Left renal pelvis (tissue), 4 donors: ENCODE measurements at places on chromosomes 4 and X.
A peak's percentile ranks its signal among the peaks of the same experiment; 100 is the strongest.

DNA sequence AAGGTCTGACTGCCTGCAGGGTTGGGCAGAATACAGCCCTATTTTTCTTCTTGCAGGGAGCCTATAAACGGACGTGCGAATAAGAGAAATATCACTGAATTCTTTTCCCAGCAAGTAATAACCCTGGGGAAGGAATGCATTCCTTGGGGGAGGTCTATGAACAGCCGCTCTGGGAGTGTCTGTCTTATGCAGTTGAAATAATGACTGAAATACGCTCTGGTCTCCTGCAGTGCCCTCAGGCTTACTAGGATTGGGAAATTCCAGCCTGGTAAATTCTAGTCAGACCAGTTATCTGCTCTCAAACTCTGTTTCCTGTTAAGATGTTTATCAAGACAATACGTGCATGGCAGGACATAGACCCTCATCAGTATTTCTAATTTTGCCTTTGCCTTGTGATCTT lies 72.1 kb upstream of the FAM241A start:
- no peak for DNase-seq

- DNase-seq, result no peak
These were observed 99.2 kb upstream of the TENM3 start for GRCh38 chr4:182143822-182144625.

- DNase-seq, result peak; percentile 40
These were observed 222.3 kb upstream of the BOD1L1 start for GRCh38 chr4:13849778-13850177.

- DNase-seq, result no peak
These were observed 54.2 kb downstream of the MOSPD2 start for GRCh38 chrX:14927401-14927800.

DNA sequence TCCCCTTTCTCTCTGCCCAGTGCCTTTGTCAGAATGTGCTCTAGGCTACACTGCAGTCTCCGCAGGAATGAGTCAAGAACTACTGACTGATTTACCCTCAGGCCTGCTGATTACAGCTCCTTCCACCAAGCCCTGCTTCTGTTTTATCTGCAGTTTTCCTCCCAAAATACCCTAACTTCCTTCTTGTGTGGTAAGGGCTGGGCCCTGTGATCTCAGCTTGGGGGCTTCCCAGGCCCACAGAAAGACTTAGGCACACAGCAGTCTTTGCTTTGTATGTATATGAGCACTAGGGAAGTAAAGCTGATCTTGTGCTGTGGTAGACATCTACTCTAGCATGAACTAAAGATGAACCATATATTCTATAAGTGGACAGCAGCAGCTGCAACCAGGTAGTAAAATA lies 18.8 kb downstream of the PAK3 start:
- DNase-seq, result no peak

GRCh38 chr4:183304538-183304937 lies 15.5 kb downstream of the CLDN22 start:
- DNase-seq, result no peak

DNA sequence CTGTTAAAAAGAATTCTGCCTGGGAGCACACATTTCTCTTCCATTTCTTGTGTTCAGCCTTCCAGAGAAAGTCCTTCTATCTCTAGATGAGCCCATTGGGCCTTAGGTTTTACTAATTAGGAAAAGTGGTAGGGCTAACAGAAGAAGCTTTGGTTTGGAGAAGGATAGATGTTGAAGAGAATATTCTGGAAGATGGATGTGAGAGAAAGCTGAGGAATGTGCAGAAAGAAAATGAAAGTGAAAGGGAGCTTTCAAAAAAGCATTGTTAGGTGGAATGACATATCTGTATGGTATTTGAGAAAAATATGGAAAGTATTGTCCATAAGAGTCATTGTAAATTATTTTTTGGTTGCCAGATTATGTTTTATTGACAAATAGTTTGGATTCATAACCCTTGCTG lies 474.8 kb upstream of the SLIT2 start:
- no peak for DNase-seq

DNA sequence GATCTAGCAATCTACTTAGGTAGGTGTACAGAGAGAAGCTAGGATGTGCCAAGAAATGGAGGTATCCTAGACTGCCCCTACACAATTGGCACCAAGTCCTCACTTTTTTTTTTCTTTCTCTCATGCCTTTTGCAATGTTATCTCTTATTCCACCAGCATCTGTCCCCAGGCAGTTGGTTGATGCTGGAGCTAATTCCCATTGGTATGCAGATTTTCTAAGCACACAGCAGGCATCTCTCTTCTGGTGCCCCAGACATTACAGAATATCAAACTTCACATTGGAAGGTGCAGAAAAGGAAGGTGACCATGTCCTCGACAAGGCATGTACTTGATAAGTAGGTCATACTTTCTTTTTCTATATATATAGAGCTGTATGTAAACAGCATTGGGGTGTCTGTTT lies 21.6 kb downstream of the LUZP4 start:
- no peak for DNase-seq

DNA sequence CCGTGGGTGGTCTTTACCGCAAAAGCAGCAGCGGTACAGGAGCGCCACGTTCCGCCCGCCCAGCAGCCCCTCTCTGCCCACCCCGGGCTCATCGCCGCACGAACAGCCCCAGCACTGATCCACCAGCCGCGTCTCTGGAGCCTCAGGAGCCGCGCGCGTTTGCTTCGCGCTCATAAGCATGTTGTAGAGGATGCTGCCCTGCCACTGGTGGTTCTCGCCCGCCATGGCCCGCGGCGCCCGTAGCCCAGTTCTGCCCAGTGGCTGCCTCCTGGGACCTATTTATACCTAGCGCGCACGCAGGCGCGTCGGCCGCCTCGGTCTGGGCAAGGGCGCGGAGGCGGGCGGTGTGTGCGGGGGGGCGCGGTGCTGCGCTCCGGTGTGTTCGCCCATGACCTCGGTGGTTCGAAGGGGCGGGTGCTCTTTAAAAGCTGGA lies at the start of gene NR0B1:
NR0B1 (minus strand) TSS at position 252 of the 433 bp plus-strand sequence; CDS start at position 225, 27 bp downstream.
- no peak for DNase-seq

DNA sequence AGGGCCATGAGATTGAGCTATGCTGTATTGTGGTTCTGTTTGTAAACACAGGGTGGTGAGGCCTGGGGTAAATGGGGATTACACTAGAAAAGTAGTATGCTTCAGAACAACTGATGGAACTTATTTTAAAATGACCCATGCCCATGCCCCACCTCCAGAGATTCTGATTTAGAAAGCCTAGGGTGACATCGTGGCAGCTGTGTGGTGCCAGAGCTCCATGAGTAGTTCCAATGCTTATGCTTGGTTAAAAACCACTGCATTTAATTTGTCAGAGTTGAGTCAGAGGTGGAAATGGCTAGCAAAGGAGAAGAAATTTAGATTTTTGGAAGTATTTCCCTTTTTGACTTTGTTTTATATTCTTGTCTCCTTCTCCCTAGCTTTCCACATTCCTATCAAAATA lies 63.4 kb upstream of the PDE5A start:
- no peak for DNase-seq

DNA sequence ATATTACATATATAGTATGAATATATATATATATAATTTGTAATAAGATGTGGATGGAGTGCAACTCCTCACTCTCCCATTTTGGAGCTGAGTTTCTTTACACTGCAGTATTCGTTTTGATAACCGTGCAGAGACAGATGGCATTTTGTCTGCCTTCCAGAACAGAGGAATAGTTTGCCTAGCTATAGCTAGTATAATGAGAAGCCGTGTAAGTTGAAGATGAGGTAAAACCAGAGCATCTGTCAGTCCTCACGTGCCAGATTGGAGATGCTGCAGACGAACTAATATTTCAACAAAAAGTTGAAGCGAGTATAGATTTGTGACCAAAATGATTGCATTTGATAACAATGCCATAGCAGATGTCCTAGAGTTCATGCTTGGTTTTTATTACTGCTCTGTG lies 180.6 kb downstream of the FMR1NB start:
- no peak for DNase-seq

DNA sequence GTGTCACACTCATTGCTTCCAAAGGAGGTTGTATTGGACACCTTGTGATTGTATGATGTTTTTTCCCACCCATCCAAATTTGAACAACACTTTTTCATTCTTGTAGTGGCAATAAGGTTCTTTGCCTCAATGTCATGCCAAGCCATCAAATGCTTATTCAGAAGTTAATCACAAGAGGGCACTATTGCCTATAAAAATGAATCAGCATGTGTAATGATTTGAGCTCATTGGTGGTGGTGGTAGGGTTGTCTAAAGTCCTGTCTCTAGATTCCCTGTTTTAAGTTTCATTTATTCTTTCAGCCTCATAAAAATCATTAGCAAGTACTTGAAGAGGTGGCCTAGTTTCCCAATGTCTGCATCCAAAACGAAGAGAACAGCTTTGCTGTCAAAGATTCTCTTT lies 37.0 kb downstream of the IRS4 start:
- DNase-seq, result no peak

GRCh38 chrX:46244451-46244850 lies 300.8 kb downstream of the ZNF674 start:
- no peak for DNase-seq

DNA sequence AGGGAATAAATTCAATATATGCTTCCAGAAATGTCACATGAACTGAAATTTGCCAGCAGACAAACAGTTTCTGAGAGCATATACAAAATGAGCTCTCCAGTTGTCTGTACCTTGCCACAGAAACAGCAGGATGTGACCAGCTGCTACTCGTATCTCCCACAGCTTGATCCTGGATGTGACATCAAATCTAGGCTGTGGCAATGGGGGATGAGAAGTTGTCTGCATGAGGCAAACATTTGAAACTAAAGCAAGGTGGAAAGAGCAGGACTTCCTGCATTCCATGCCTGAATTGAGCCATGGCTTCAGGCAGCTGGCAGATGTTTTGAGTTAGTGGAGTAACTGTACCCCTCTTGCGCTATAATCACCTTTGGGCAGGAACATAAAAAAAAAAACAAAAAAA lies 1724.0 kb downstream of the RPA4 start:
- DNase-seq, result no peak

DNA sequence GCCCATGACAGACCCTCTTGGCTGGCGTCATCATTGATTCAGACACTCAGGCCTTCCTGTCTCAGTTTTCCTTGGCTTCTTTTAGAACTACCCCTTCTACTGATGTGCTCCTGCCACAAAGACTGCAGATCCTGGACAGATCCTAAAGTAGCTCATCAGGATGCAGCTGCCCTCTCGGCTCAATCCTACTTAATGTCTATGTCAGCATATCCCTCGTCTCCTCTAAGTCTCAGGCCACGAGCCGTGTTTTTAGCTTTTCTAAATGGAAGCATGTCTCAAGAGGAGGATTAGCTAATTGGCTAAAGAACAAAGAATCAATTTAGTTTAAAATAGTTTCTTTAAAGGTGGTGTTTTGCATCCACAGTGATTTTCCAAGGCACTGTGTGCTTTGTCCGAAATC lies 447.7 kb downstream of the STIM2 start:
- no peak for DNase-seq

DNA sequence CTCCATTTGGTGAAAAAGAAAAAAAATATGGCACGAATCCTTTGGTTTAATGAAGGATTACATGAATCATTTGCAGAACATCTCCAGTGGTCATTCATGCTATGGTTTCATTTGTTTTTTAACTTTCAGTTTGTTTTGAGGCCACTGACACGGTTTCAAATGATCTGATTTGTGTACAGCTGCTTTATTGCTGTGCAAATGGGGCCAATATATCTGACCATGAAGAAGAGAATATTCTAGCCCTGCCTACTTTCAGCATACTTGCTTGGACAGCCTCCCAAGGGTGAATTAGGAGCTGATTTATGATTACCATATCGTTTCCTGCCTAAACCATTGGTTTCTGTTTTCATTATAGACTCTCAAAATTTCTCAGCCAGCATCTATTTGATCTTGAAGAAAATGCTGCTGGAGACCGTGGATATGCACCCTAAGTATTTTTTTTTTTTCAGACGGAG lies 30.7 kb downstream of the SPARCL1 start:
- DNase-seq, result no peak

- DNase-seq, result no peak
These were observed 1574.7 kb downstream of the STIM2 start for GRCh38 chr4:28435314-28435713.

DNA sequence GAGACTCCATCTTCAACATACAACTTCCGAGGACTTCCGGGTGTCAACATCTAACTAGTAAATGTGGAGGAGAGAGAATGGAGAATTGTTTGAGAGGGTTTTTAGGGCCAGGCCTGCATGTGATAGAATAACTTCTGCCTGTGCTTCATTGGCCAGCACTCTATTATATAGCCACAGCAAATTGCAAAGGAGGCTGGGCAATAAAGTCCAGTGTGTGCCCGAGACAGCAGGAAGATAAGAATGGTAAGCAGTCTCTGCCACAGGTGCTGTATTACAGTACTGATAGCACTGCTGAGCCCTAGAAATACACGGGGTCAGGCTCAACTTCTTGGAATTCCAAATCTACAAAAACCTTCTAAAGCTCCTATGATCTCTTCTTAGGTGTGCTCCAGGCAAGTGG lies 20.8 kb upstream of the LIMCH1 start:
- DNase-seq, result no peak

DNA sequence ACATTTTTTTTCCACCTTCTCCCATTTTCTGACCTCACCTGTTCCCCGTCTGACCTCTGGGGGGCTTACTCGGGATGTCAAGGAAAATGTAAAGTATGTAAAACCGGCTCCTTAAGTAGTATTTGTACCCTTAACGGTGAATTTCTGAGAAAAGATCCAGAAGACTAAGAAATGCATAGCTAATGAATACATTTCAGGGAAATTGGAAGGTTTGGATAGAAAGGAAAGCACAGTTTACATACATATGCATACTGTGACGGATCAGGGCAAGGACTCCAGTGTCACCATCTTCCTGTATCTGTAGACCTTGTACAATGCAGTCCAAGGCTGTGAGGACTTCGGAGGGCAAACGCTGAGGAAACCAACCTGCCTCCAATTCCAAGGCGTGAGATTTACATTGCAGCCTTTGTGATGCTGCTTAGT lies 2185.9 kb upstream of the TENM3 start:
- no peak for DNase-seq

- DNase-seq, result no peak
These were observed 4.7 kb upstream of the GSX2 start for GRCh38 chr4:54095110-54095825.

- DNase-seq, result no peak
These were observed 31.2 kb downstream of the USP38 start for GRCh38 chr4:143215873-143216272.

- no peak for DNase-seq
These were observed 85.1 kb downstream of the MFAP3L start for GRCh38 chr4:169941141-169941540.

DNA sequence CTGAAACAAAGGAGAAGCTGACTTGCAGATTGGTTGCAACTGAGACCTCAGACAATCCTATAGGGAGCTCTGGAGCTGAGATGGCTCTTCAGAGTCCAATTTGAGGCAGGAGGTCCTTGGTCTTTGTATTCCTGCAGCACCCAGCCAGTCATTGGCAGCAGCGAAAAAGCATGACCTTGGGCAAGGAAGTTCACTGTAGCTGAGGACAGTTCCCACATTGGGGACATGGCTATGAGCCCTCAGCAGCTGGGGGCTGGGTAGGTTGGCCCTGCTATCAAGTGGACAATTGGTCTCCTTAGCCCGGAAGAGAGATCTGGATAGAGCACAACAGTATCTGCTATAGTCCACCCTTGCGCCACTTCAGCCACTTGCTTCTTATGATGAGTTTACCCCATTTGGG lies 56.9 kb upstream of the ATP6AP2 start:
- DNase-seq, result no peak

- DNase-seq, result no peak
These were observed 56.9 kb downstream of the PCGF3 start for GRCh38 chr4:762211-763190.
